ENCODE measurements at places on chromosomes 16 and 17.

- no peak for DNase-seq
These were observed 326.7 kb downstream of the C16orf95 start for GRCh38 chr16:86990451-86990850.

DNA sequence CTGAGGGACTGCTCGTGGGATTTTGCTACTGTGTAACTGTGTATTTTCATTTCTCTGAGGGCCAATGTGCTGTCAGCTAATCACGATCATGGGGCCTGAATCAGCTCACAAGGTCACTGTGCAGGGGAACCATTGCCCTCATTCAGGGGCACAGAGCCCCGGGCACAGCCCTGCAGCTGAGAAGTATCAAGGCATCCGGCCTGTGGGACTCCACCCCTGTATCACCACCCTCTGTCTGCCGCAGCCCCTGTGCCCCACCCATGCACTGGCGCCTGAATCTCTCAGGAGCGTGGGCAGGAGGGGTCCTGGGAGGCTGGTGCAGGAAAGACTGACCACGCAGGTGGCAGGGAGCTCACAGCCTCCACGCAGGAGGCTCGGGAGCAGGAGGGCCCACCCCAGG, 43.4 kb upstream of the RASD1 start:
- no peak for DNase-seq

GRCh38 chr16:68985268-68985667, 120.2 kb upstream of the HAS3 start:
- DNase-seq, result no peak

DNA sequence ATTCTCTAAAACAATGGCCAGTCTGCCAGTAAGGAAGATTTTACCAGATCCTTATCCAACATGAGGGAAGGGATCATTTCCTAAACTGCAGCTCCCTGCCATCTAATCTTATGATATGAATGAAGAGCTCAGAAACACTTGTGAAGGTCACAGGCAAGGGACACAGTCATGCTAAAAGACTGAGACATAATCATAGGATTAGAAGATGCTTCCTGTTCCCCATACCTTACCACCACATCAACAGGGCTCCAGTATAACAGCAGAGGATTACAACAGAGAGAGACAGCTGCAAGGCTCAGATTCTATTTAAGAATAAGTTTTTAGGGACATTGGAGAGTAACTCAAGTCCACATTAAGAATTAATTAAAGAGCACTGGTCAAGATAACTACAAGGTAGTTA, 93.3 kb downstream of the BRIP1 start:
- peak; percentile 5 for DNase-seq

DNA sequence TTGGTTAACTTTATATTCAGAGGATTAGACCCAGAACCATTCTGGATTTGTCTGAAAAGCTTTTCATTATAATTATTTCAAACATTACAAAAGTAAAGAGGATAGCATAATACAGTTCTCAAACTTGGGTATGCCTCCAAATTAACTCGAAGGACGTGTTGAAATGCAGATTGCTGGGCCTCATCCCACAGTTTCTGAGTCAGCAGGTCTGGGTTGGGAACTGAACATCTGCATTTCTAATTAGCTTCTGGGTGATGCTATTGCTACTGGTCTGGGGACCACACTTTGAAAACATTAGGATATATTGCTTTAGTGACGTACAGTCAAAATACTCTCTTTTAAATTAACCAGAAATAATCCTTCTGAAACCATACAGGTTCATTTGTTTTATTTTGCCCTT, 10.0 kb downstream of the TPPP3 start:
- no peak for DNase-seq

DNA sequence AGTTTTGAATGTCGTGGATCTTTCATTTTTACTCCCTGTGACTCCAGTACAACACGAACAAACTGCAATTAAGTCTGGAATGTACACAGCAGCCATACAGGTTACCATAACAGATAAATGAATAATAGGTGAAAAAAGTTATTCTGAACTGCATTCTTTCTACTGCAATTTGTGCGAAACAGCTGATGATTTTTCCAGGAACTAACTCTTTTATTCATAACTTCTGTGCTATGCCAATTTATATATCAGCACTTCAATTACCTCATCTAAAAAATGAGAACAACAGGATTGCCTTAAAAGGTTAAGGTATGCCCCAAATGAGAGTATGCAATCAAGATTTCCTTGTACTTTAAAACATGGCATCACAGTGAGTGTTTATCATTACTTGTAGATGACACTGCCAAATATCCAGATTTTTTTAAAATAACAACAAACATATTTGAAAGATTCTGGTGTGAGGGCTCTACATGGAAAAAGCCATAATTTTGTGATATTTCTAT, 238.9 kb downstream of the CDH8 start:
- no peak for DNase-seq

DNA sequence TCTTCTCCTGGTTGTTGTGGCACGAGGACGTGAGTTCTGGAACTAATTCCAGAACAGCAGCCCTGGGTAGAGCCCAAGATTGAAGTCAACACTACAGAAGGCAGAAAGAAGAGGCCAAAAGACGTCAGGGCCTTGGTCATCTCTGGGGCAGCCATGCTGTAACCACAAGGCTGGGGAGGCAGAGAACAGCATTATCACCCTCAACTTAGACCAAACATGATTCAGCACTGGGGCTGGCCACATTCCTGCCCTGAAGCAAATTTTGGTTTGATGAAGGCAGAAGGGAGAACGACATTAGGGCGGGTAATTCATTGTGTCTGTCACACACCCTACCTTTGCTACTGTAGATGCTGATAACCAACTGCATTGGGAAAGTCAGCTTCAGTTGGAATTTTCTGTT, 9.7 kb upstream of the ALOX15B start:
- DNase-seq, result no peak

GRCh38 chr17:73453090-73453489, 141.3 kb upstream of the CDC42EP4 start:
- no peak for DNase-seq

- DNase-seq, result peak; percentile 42
These were observed 12.1 kb upstream of the TBX21 start for GRCh38 chr17:47720754-47721533.

GRCh38 chr17:28982131-28982793, 23.6 kb downstream of the SEZ6 start:
- peak; percentile 89 for DNase-seq

Measured in HT1080 (cell line).